Ureter (tissue), 1 donor: ENCODE measurements at places on chromosomes 12 and 14. TPM values are rescaled to one million over a fixed set of nuclear protein-coding genes. Genes with fewer than 3 reads are reported as not detected.

EMP1 gene
- total RNA-seq, result 193 TPM

C12orf60 gene
- 0.99 TPM for total RNA-seq

LRTM2 gene
- total RNA-seq, result not detected

IL23A gene
- 0.49 TPM for total RNA-seq

LRCOL1 gene
- total RNA-seq, result not detected

KRT73 gene
- not detected for total RNA-seq

COX8C gene
- not detected for total RNA-seq

PRKD1 gene
- total RNA-seq, result 19.8 TPM

- no peak for DNase-seq
Observed at GRCh38 chr12:123990511-123990910, 17.5 kb downstream of the ZNF664 start.

DNA sequence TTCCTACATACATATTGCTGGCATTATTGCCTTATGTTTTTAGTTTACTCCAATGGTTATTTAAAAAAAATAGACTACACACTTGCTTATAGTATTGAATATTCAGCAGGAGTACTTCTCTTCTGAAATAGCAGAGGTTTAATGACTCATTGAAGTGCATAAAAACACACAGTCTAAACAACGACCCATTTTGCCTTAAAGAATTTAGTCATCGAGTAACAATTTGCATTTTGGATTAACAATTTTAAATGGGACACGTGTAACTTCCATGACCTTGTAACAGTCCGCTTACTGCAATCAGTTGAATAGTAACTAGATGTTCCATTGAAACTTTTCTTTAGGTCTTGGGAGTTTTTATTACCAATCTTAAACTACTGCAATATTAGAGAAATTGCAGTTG is 9.0 kb downstream of the TRHDE start:
- DNase-seq, result no peak

- no peak for DNase-seq
Observed at GRCh38 chr12:5964913-5965900, 20.1 kb upstream of the ANO2 start.

DNA sequence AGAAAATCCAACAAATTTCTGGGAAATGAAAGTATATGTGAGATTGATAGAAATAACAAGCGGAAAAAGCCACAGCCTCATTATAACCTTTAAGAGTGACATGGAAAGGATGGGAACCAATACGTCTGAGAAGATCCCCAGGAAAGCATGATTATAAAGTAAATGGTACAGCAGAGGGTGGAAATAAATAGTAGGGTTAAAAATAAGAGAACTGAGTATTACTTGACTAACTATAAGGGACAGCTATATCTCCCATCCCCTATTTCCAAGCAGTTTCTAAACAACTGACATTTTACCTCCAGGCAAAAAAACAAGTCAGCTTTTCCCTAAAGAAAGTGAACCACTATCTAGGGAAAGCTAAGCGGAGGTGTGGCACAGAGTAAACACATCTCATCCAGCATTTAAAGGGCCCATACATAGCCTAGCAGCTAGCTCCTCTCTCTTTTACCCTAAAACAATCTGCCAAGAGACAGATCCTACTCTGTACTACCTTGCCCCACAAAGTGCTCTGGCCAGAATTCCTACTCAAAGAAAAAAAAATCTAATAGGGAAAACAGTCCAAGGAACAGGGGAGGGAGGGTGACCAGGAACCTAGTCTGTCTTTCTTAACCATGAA is 11.2 kb downstream of the OSBPL8 start:
- DNase-seq, result no peak

DNA sequence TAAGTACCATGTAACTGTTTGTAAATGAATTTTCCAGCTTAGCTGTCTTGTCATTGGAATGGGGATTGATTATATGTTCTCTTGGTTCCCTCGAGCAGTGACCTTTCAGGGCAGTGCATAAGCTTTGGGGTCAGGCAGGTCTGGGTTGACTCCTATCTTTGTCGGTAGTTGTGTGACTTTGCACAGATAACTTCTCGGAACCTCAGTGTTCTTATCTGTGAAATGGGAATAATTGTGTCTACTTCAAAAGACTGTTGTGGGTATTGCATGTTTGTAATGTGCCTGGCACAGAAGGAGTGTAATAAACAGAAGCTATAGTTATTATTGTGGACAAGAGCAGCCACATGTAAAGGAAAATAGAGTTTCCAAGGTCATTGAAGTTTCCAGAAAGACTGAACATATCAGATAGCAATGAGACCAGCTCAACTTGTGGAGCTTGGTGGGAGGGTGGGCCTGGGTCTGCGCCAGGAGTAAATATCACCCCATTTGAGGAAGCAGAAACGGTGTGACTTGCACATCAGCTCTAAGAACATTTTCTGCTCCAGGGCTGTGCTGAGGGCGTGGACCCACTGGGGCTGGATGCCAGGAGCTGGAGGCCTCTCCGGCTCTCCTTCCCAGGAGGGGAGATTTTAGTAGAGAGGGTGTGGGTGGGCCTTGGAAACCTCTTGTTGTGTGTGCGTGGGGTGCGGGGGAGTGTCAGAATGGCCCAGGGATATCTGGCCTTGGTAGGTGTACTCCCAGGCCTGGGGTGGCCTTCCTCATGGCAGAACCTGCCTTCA is 19.7 kb downstream of the FOS start:
- no peak for DNase-seq
